ENCODE measurements at places on chromosomes 7 and 10.

DNA sequence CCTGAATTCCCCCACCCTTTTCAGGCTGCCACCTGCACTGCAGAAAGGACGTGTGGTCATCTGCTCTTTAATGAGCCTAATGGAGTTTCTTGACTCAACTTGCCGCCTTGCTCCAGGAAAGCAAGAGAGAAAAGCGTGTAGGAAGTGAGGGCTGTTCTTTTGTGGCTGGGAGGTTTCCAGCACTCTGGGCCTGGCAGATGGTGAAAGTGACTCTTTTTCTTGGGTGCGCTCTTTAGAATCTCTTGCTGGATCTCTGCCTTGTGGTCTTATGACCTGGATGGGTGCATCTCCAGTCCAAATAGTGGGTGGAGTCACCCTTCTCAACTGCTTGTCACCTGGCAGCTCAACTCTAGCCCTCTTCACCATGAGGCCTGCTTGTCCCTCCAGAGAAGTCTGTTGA, 244.0 kb downstream of the SORCS1 start:
- no peak for DNase-seq

- DNase-seq: no peak
Measured at GRCh38 chr10:109178591-109178990, 744.7 kb downstream of the XPNPEP1 start.

GRCh38 chr7:2244404-2244995, 2.5 kb downstream of the NUDT1 start:
- no peak for DNase-seq

DNA sequence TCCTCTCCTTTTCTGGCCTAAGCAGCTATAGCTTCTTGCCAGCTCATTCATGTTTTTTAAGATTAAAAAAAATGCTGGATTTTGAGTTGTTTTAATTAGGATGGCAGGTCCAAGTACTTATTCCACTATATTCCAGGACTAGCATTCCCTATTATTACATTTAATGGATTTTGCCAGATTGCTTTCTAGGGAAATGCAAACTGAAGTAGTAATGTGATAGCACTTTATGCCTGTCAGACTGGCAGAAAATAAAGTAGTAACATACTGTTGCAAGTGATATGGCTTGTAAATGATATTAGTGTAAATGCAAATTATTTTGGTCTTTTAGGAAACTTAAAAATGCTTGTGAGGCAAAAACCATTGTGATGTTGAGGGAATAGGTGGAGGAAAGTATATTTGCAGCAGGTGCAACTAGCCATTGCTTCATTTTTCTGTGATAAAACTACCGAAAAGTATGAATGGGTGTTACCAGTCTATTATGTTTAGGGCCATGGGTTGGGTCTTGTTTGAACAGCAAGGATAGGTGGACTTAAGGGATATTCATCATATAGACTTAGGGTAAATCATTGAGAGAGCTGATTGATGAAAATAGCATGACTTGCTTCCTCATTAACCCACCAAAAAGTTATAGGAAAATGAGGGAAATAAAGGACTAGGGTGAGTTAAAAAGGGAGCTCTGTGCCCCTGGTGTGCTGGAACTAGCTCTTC, 19.9 kb downstream of the ZNRF2 start:
- no peak for DNase-seq

DNA sequence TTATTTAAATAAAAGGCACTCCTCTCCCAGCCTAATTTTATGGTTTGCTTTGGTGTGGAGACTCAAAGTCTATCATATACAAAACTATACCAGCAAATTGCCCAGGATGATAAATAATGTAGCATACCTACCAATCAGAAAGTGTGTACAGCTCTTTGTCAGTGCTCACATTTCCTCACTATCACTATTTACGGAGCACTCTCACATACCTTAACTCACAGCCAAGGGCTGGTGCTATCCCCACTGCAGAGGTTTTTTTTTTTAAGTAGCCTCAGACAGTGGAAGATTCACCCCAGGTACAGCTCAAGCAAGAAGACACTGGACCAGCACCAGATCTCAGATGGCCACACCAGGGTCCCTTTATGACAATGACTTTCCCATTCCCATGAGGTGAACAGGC, 2.5 kb downstream of the PDLIM1 start:
- DNase-seq: no peak

GRCh38 chr7:142334236-142334635, 76.4 kb upstream of the PRSS58 start:
- DNase-seq: no peak

DNA sequence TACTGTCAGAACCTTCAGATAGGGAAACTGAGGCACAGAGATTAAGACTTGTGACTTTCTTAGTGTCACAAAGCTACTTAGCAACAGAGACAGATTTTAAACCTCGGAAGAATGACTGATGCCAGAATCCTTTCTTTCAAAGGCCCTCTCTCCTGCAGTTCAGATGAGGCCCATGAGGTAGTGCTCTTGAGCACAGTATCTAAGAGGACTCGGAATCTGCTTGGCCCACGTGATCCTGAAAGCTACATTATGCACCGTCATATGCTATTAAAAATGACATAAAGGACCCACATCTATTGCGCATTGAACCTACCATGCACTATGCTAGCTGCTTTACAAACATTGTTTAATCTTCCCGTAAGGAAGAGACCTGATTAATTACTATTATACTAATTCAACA, 355.9 kb downstream of the SFMBT2 start:
- no peak for DNase-seq

DNA sequence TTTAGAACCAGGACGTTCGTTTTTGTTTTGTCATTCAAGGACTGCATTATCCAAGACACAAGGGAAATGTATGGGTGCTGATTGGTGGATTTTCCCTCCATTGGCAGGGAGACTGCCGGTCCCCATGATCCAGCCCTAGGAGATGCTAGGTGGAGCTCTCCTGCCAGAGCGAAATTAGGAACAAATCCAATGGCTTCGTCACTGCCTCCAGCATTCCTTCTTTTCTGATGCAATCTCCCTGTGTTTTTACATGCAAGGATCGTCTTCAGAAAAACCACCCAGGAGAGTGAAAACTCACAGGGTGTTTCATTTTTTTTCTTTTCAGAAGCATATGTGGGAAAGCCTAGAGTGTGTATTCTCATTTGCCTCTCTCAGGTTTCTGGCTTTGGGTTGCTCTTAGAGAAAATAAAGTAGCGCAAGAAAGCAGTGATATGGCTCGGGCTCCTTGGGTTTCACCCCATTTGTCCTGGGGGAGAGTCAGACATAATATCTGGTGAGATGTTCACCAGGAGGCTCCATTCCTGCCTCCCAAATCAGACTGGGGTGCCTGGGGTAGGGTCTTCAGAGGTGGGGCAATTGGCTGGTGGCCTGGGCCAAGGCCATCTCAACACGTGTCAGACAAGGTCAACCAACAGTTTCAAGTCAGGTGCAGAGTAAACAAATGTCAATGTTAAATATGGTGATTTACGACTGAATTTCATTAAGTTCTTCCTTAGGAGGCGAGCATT, 450.9 kb upstream of the MKI67 start:
- no peak for DNase-seq

DNA sequence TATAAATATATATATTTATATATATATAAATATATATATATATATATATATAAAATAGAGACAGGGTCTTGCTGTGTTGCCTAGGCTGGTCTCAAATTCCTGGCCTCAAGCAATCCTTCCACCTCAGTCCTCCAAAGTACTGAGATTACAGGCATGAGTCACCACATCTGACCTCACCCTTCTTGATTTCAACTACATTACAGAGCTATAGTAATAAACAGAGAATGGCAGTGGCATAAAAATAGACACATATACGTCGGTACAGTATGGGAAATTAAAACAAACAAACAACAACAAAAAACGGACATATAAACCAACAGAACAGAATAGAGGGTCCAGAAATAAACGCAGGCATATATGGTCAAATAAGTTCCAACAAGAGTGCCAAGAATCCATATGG, 77.6 kb upstream of the PPP1R3A start:
- no peak for DNase-seq

- no peak for DNase-seq
Measured at GRCh38 chr10:45374350-45375052, 485 bp downstream of the ALOX5 start.

DNA sequence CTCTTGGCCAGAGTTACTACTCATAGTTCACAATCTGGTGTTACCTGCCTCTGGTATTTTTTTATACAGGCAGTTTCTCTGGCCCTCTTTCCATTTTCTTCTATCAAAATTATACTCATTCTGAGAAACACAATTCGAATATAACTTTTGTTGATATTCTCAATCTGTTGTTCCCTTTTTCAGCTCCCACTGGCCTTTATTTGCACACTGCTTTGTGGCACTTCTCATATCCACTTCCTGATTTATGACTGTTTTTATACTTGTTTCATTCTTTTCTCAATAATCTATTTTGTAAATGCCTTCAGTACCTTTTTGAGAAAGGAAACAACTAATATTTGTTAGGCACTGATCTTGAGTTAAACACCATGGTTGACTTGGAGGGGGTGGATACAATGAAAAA, 93.8 kb upstream of the HDAC9 start:
- no peak for DNase-seq

- DNase-seq: peak; percentile 45
Measured at GRCh38 chr7:130988443-130988842, 254.4 kb upstream of the KLF14 start.

DNA sequence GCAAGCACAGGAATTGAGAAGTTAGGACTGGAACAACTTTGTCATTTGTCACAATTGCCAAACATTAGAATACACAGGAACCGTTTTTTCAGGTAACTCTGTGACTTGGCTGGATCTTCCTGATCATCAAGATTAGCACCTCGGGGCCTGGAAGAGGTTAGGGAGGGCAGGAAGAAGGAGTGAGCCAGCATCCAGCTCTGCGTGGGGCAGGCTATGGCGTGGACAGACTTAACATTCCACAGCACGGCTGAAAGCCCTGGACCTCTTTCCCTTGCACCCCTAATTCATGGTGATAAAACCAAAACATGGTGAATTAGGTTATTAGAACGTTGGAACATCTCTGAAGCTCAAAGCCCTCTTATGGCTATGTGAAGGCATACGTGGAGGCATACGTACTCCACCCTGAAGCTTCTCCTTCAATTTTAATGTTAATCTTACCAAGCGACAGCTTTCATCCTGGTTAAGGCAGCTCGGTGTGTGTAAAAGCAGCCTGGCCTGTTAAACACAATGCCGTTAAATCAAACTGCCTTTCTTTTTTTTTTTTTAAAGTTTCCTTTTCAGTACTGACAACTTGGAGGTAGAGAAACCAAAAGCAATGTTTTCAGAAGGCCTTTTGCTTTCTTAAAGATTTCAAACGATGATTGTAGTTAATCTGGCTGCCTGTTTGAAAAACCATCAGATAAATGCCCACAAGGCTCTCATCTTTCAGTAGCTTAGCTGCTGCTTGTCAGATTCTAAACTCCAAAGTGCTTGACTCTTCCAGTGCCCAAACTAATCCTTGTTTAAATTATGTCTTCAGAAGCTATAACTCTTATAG, 4.5 kb downstream of the GRK5 start:
- peak; percentile 27 for DNase-seq

DNA sequence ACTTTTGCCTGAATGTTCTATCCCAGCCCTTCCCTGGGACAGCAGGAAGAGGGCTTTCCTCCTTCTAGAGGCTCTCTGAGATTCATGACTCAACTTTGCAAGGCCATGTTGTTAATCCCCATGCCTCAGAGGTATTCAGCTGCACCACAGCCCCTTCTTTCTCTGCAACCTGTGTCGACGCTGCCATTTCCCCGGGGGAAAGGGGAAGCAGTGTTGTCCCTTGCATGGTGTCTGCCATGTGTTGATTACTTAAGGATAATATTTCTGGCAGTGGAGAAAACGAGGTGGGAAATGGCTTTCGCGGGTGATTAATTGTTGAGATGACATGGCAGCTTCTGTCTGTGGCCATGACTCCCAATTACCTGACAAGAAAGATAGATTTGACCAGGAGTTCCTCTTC, 133.1 kb downstream of the SORCS3 start:
- DNase-seq: no peak

DNA sequence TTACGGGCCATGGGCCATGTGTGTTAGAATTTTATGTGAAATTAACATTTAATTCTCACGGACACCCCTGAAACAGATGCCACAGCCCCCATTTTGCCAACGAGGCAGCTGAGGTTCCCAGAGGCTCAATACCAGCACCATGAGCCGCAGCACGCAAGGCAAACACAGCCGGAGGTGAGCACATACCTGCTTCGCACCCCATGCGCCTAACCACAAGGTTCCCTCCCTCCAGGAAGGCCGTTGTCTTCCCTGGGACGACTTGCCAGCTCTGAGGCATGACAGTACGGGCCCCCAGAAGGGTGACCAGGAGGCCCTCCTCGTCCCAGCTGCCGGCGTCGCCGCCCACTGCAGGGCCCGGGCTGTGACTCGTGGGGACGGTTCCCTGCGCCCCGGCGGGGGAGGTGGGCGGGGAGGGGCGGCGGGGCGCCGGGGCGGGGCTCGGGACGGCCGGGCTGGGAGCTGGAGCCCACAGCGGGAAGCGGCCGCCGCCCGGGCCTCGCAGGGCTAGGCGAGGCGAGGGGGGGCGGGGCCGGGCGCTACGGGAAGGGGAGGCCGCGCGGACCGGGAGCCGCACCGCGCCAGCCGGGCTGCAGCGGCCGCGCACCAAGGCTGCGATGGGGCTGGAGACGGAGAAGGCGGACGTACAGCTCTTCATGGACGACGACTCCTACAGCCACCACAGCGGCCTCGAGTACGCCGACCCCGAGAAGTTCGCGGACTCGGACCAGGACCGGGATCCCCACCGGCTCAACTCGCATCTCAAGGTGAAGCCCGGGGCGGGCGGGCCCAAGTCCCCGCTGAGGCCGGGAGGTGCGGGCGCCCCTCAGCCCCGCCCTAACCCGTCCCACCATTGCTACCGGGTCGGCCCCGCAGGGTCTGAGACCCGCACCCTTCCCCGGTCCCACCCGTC, at the start of gene CAV2:
Gene CAV2 (plus strand): TSS at position 571 of the 910 bp plus-strand sequence. CDS start 44 bp downstream, at position 615.
- DNase-seq: peak; percentile 3

DNA sequence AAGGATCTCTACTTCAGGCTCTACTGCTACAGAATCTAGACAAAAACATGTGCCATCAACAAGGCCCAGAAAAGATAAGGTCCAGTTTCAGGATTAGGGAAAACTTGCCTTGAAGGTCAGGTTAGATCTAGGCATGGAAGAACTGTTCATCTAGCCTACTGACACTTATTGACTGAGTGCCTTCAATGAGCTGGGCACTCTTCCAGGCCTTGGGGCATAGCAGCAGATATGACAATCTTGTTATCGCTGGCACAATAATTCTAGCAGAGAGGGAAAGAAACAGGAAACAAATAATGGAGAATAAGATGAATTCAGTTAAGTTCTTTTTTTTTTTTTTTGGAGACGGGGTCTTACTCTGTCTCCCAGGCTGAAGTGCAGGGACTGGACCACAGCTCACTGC, 71.6 kb downstream of the ADCYAP1R1 start:
- no peak for DNase-seq

DNA sequence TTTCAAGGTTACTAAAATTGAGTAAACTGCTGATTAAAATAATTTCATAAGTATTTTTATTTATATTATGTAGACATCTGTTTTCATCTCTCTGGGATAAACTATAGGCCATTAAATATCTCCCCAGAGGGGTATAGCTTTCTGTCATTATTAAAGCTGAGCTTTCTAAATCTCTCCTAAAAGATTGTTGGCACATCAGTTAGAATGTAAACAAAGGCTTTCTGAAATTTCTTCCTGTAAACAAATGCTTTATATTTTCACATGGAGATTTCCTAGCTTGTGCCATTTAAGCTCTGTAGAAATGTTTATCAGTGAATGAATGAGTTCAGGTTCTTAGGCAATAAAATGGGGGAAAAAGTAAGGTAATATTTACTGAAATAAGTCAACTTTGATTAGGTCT, 35.7 kb downstream of the PPP1R9A start:
- DNase-seq: no peak

GRCh38 chr7:18497082-18497481, 1.5 kb downstream of the HDAC9 start:
- no peak for DNase-seq

Measured in activated CD4-positive, alpha-beta T cell treated with anti-CD3 and anti-CD28 coated beads, Interleukin-2, Interleukin-6, amounts not matched to agents 100 ng/mL and 50 ng/mL, durations not matched to agents 16 hours and 8 hours (primary cell).